Type B pancreatic cell (in vitro differentiated cells): ENCODE measurements at places on chromosomes 13 and 19. TPM values are rescaled to one million over a fixed set of nuclear protein-coding genes. Genes with fewer than 3 reads are reported as not detected.

DNA sequence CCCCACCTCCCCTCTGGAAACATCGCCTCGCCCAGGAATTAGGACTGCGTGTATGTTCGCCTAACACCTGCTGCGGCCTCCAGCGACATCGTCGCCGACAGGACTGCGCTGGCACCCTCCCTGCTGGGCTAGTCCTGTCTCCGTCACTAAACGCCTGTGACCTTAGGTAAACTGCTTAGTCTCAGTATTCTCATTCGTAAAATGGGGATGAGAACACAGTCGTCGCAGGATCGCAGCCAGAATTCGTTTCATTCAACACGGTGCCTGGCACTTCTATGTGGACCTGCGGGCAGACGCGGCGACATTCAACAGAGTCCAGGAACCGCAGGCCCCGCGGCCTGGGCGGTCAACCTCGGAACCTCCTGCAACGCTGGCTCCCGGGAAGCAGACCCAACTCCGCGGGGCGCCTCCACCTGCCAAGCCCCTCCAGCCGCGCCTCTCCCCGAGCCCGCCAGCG lies 485 bp downstream of the CRYL1 start:
- DNase-seq, result no peak
- no peaks in the 10 kb centered on the region for H3K36me3 ChIP-seq
- H3K4me3 ChIP-seq, result peak overlapping the region; percentile 88
- peaks cover 7% of the 10 kb centered on the region for H3K4me1 ChIP-seq
- peaks cover 18% of the 10 kb centered on the region for H3K27me3 ChIP-seq

DNA sequence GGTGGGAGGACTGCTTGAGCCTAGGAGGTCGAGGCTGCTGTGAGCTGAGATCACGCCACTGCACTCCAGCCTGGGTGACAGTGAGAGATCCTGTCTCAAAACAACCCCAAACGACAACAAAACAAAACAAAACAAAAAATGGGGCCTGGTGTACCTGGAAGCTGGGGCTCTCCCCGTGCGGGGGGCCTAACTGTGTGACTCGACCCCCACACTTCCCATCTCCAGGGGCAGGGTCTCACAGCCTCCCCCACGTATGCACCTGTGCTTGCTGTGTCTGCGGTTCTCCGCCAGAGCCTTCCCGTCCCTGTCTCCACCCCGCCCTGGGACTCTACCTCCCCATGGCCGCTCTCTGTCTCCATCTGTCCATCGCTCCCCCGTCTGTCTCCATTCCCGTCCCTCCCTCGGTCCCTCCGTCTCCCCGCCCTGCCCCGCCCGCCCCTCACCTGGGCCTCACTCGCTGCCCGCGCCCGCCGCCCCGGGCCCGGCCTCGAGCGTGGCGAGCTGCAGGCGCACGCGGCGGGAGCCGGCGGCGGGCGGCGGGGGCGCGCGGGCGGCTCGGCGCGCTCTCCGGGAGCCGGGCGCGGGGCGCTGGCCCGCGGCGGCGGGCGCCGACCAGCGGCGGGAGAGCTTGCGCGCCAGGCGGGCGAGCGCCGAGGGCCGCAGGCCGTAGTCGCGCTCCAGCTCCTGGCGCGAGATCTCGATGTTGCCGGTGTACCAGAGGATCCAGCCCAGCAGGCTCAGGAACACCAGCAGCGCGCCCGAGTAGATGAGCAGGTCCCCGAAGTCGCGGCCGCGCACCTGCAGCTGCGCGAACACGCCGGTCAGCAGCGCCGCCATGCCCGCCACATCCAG lies 587 bp downstream of the TMEM238 start:
- peaks cover 14% of the 10 kb centered on the region for H3K27me3 ChIP-seq
- H3K4me1 ChIP-seq, result peaks cover 18% of the 10 kb centered on the region
- H3K36me3 ChIP-seq, result peaks cover 16% of the 10 kb centered on the region
- no peak for DNase-seq
- H3K27ac ChIP-seq, result peak overlapping the region; percentile 40
- H3K4me3 ChIP-seq, result peak overlapping the region; percentile 85

DNA sequence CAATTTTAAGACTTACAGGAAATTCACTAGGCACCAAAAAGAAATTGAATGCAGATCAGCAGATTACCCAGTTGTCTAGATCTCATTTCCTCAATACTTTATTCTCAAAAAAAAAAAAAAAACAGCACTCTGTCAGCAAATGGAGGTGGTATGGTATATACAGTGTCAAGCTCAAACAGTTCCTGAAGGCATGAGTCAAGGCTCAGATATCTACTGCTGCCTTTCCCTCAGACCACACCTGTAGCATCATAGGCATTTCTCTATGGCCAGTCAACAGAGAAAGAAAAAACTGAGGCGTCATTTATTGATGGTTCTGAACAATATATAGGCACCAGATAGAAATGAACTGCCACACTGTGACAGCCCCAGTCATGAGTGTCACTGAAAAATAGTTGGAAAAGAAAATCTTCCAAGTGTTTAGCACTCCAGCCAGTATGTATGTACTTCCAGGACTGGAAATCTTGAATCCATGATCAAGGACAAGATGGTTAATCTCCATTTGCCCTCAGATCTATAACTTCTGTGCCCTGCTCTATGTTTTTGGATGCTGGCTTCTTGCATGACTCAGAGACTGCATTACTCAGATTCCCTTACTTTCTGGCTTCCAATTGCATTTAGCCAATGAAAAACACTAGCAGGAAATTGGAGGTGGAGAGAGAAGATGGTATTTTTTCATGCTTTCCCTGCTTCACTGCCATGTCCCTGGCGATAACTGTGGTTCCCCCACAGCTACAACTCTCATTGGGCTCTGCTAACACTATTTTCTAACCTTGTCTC lies 8.4 kb upstream of the COG3 start:
- peak overlapping the region; percentile 88 for H3K27ac ChIP-seq
- H3K27me3 ChIP-seq, result peaks cover 11% of the 10 kb centered on the region
- H3K4me1 ChIP-seq, result peaks cover 6% of the 10 kb centered on the region
- no peaks in the 10 kb centered on the region for H3K36me3 ChIP-seq
- DNase-seq, result no peak

DNA sequence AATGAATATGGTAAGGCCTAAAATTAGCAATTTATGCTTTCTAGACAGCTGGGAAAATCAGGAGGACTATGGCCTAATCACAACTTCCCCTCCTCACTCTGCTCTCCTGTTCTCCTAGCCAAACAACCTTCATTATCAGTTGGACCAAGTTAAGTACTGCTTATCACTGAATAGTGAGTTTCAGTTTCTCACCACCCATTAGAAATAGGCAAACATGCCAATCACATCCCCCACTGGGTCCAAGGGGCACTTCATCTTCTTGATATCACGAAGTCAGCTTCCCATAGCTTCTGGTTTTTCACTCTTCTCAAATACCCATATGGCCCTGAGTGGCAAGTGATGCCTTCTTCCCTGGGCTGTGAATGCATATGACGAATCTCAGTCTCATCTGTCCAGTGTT lies 689.6 kb downstream of the SLITRK5 start:
- H3K27me3 ChIP-seq, result no peaks in the 10 kb centered on the region
- no peak overlapping the region for H3K27ac ChIP-seq
- H3K4me1 ChIP-seq, result no peaks in the 10 kb centered on the region
- no peak overlapping the region for H3K4me3 ChIP-seq

DNA sequence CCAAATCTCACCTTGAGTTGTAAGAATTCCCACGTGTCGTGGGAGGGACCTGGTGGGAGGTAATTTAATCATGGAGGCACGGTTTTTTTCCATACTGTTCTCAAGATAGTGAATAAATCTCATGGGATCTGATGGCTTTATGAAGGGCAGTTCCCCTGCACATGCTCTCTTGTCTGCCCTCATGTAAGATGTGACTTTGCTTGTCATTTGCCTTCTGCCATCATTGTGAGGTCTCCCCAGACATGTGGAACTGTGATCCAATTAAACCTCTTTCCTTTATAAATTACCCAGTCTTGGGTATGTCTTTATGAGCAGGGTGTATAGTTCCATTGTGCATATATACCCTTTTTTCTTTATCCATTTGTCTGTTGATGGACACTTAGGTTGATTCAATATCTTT lies 13.1 kb downstream of the SCEL start:
- H3K4me1 ChIP-seq, result peaks cover 9% of the 10 kb centered on the region
- H3K4me3 ChIP-seq, result peak overlapping the region; percentile 49
- H3K27ac ChIP-seq, result peak overlapping the region; percentile 16
- peaks cover 5% of the 10 kb centered on the region for H3K36me3 ChIP-seq
- H3K27me3 ChIP-seq, result no peaks in the 10 kb centered on the region

GRCh38 chr19:34851277-34851804 lies 75.4 kb upstream of the ZNF30 start:
- H3K4me1 ChIP-seq, result no peaks in the 10 kb centered on the region
- H3K27me3 ChIP-seq, result no peaks in the 10 kb centered on the region
- no peak overlapping the region for H3K27ac ChIP-seq
- no peaks in the 10 kb centered on the region for H3K36me3 ChIP-seq

DNA sequence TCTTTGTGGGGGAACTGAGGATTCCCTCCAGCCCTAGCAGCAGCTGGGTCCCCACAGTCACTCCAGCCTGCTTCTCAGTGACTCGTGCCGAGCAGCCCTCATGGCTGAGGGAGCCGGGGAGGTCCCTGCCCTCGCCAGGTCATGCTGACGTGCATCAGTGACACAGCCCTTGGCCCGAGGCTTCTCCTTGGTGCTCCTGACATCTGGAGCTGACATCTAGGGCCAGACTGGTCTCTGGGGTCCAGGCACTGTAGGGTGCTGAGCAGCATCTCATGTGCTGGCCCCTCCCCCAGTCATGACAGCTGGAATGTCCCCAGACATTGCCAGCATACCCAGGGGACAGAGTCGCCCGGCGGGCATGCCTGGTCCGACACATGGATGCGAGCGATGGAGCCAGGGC lies 14.4 kb downstream of the COMP start:
- DNase-seq, result no peak
- no peaks in the 10 kb centered on the region for H3K36me3 ChIP-seq
- H3K27ac ChIP-seq, result no peak overlapping the region
- no peaks in the 10 kb centered on the region for H3K4me1 ChIP-seq
- peaks cover 12% of the 10 kb centered on the region for H3K27me3 ChIP-seq

DNA sequence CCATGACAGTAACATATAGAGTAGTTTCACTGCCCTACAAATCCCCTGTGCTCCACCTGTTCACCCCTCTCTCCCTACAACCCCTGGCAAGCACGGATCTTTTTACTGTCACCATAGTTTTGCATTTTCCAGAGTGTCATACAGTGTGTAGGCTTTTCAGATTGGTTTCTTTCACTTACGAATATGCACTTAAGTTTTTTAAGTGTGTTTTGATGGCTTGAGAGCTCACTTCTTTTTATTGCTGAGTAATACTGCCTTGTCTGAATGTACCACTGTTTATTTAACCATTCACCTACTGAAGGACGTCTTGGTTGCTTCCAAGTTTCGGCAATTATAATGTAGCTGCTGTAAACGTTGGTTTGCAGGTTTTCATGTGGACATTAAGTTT lies 175.1 kb downstream of the ITGBL1 start:
- peak overlapping the region; percentile 15 for H3K4me3 ChIP-seq
- H3K36me3 ChIP-seq, result no peaks in the 10 kb centered on the region
- DNase-seq, result no peak
- H3K4me1 ChIP-seq, result peaks cover 16% of the 10 kb centered on the region
- H3K27me3 ChIP-seq, result no peaks in the 10 kb centered on the region

DNA sequence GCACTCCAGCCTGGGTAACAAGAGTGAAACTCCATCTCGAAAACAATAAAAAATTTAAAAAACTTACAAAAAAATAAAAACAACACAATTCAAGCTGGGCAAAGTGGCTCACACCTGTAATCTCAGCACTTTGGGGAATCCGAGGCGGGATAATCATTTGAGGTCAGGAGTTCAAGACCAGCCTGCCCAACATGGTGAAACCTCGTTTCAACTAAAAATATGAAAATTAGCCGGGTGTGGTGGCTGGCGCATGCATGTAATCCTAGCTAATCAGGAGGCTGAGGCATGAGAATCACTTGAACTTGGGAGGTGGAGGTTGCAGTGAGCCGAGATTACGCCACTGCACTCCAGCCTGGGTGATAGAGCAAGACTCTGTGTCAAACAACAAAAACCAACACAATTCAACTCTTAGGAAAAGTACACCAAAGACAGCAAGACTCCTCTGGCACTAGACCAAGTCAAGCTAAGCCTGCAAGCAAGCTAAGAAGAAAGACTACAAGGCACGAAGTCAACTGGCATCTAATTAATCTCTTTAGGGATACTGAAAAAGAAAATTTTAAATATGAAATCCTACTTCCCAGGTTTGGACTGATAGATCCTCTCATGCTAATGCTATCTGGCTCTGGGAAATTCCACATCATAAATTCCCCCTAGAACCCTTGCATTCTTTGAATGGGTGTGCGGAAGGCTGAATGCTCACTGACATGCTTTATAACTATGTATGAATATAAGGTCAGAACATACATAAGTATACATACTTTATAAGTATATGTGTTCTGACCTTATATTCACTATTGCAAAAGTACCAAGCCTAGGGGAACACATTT lies 7.9 kb downstream of the PBX4 start:
- H3K4me1 ChIP-seq, result peaks cover 20% of the 10 kb centered on the region
- no peaks in the 10 kb centered on the region for H3K27me3 ChIP-seq
- H3K27ac ChIP-seq, result no peak overlapping the region
- no peak for DNase-seq
- peaks cover 12% of the 10 kb centered on the region for H3K36me3 ChIP-seq
- H3K4me3 ChIP-seq, result no peak overlapping the region

- peak overlapping the region; percentile 94 for H3K27ac ChIP-seq
- H3K27me3 ChIP-seq, result no peaks in the 10 kb centered on the region
- H3K4me3 ChIP-seq, result peak overlapping the region; percentile 87
Observed at GRCh38 chr13:46181377-46181839, 569 bp downstream of the LCP1 start.

GRCh38 chr19:53812335-53812734 lies 11.8 kb downstream of the NLRP12 start:
- no peak for DNase-seq
- H3K36me3 ChIP-seq, result no peaks in the 10 kb centered on the region
- H3K4me3 ChIP-seq, result no peak overlapping the region
- no peaks in the 10 kb centered on the region for H3K27me3 ChIP-seq

DNA sequence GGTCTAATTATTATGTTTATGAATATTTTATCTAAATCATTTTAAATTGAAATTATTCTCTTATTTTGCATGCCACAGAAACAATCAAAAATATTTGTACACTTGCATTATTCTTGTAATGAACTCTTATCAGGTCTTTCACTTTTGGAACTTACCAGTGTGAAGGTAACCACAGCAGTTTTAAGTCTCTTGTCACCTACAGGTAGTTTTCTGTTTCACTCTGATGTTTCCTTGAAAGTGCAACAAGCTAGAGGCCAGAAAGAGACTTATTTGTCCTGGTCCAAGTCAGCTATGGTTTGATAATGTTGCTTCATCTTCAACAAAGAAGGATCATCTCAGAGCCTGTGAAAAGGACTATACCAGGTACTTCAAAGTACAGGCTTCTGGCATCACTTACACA lies 133.4 kb upstream of the NBEA start:
- no peaks in the 10 kb centered on the region for H3K4me1 ChIP-seq
- no peak overlapping the region for H3K27ac ChIP-seq
- no peaks in the 10 kb centered on the region for H3K36me3 ChIP-seq
- no peaks in the 10 kb centered on the region for H3K27me3 ChIP-seq
- no peak overlapping the region for H3K4me3 ChIP-seq

GRCh38 chr19:30856786-30857185 lies 484.6 kb downstream of the ZNF536 start:
- peaks cover 13% of the 10 kb centered on the region for H3K27me3 ChIP-seq
- no peak overlapping the region for H3K4me3 ChIP-seq
- H3K27ac ChIP-seq, result no peak overlapping the region
- no peaks in the 10 kb centered on the region for H3K4me1 ChIP-seq
- DNase-seq, result peak; percentile 49

The NRTN gene
- 2.8 and 5.4 TPM in 2 replicates for total RNA-seq

The MEF2B gene
- total RNA-seq, result 1.5 and 1.6 TPM in 2 replicates

The CIC gene
- total RNA-seq, result 44.8 and 70.3 TPM in 2 replicates

The FBXO17 gene
- total RNA-seq, result 10.6 and 26.0 TPM in 2 replicates

The ATP12A gene
- total RNA-seq, result 19.0 and 23.6 TPM in 2 replicates
